ENCODE measurements at places on chromosomes 2 and 18.

DNA sequence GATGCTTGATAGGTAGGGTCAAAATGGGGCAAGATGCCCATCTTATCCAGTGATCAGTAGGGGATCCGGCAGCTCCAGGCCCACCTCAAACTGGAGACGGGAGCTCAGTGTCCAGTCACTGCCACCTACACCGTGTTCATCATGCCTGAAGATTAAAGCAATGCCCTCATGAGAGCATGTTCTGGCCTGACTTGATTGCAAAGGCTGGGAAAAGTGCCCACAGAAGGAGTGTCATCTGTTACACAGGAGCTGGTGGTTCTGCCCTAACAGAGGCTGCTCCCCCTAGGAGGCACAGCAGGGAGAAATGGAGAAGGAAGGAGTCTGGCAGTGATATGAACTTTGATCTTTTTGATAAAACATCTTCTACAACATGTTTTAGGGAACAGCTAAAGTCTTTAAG lies 92.3 kb downstream of the CCBE1 start:
- no peak for DNase-seq

GRCh38 chr2:240806006-240806405 lies 14.0 kb downstream of the KIF1A start:
- no peak for DNase-seq

GRCh38 chr2:240642061-240642805 lies 17.0 kb downstream of the GPR35 start:
- no peak for DNase-seq

GRCh38 chr18:23210526-23210925 lies 75.2 kb downstream of the CABLES1 start:
- no peak for DNase-seq

DNA sequence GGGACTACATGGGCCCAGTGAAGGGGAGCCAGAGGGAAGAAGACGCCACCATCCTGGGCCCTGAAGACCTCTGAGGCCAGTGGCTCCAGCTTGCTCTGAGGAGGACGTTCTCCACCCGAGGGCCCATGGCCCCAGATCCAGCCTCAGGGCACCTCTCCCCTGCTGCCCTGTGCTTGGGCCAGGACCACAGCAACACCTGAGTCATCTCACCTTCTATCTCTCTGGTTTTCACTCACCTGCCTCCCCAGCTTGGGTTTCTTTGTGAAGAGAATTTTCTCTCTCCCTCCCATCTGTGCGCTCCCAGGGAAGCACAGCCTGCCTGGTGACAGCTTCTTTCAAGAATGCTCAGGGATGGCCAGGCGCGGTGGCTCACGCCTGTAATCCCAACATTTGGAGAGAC lies 19.8 kb downstream of the ZFP36L2 start:
- no peak for DNase-seq

GRCh38 chr2:81007104-81007503 lies 702.6 kb upstream of the LRRTM1 start:
- DNase-seq, result no peak

- no peak for DNase-seq
Observed at GRCh38 chr2:229969921-229970320, 47.6 kb downstream of the FBXO36 start.

DNA sequence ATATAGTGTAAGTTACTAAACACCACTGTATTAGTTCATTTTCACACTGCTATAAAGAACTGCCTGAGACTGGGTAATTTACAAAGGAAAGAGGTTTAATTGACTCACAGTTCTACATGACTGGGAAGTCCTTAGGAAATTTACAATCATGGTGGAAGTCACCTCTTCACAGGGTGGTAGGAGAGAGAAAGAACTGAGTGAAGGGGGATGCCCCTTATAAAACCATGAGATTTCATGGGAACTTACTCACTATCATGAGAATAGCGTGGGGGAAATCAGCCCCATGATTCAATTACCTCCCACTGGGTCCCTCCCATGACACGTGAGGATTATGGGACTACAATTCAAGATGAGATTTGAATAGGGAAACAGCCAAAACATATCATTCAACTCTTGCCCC lies 618.0 kb downstream of the NYAP2 start:
- no peak for DNase-seq

DNA sequence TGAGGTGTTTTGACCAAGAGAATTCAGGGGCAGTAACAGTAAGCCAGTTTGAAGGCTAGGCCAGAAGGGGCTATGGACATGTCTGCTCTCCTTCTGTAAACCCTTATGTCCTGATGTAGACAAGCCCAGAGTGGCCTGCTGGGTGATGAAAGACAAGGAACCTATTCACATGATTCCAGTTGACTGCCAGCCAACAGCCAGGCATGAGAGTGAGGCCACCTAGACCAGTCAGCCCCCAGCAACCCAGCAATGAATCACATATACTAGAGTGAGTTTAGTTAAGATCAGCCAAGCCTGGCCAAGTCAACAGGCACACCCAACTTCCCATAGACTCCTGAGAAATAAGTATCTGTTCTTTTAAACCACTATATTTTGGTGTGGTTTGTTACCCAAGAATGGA lies 1889.7 kb upstream of the CELF4 start:
- no peak for DNase-seq

DNA sequence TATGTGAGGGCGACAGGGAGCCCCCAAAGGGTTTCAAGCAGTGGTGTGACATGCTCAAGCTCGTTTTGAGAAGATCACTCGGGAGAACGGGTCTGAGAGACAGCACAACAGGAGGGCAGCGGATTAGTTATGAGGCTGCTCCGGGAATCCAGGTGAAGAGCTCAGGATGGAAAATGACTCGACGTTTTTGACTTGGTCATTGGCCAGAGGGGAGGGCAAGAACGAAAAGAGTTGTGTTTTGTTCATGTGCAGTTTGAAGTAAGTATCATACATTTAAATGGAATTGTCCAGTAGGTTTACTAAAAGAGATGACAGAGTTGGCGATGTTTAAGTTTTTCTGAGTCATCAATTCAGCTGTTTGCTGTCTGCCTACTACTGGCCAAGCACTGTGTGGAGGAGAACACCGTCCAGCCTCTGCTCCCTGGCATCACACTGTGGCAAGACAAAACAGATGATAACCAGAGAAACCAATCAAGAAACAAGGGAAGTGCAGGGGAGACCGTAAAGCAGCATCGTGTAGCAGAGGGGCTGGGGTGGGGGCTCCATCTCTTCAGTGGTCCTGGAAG lies 25.3 kb upstream of the ANXA4 start:
- DNase-seq, result no peak

- DNase-seq, result peak; percentile 14
Observed at GRCh38 chr2:118013221-118013723, 598 bp downstream of the CCDC93 start.

GRCh38 chr2:84705858-84706257 lies 175.0 kb downstream of the TRABD2A start:
- DNase-seq, result no peak

GRCh38 chr2:219743548-219743947 lies 116.1 kb downstream of the SLC4A3 start:
- no peak for DNase-seq

GRCh38 chr18:11224153-11224552 lies 74.8 kb upstream of the PIEZO2 start:
- DNase-seq, result no peak

DNA sequence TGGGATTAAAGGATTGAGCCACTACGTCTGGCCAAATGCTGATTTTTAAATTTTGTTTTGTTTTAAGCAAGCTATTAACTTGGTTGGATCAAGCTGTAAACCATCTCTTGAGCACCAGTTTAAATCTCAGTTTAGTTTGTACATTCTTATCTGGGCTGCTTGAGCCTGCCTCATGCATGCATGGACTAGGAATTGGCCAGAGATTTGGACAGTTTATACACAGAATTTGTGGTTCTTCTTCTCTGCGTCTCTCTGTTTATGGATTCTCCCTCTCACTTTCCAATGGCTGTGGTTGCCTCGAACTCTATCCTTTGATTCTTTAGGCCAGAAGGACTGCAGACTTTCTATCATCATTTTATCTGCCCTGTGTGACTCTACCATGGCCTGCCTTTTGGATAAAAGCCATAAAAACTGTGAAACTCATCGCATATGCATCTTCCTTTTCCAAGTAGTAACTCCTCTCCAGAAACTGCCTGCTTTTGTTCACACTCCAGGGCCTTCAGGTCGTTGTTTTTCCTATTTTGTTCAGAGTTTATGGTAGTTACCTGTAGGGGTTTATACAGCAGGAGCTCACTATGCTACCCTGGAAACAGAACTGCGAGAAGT lies 32.5 kb upstream of the PLB1 start:
- DNase-seq, result no peak

DNA sequence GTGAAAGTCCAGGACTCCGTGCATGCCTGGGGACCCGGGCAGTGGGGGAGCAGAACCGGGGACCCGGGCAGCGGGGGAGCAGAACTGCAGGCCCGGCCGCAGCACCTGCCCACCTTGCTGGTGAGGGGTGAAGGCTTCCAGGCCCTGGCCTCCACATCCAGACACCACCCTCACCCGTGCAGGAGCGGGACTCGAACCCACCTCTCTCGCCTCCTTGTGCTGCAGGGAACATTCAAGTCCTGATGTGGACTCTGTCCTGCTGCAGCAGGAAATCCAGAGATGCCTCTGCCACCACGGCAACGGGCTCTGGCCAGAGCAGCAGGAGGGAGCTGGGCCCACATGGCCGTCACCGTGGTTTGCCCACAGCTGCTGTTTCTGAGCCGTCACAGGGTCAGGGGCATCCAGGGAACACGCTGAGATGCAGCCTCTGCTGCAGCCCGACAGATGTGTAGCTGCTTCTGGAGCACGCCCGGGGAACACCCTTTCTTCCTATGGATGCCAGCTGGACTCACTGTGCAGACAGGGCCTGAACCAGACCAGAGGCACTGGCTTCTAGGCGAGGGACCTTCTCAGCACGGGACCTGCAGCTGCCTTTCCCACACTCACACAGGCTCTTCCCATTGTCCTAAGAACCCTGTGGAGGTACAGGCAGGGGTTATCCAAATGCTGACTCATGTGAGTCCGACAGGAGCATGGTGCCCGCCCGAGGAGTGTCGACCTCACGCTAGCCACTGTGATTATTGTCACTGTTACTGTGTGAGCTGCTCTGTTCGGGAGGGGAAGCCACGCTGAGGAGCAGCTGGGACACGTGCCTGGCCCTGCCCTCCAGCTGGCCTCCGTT lies 89.2 kb upstream of the CTDP1 start:
- no peak for DNase-seq

DNA sequence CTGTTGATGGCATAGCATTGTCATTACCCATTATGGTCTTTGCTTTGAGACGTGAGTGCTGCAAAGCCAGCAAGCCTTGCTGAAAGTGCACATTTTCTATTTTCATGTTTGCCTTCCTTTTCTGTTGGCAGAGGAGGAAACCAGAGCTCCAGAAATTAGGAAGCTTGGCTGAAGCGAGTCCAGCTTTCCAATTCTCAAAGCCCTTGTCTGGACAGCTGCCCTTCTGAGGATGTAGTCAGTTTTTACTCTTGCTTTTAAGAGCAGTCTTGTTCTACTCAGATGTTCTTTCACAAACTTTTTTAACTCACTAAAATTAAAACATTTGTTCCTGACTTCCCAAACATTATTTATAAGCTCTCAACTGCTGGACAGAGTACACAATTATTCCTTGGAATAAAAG lies 93.8 kb downstream of the ICOS start:
- no peak for DNase-seq

- peak; percentile 83 for DNase-seq
Observed at GRCh38 chr2:42086500-42086953, 38.7 kb downstream of the PKDCC start.

Measured in A673 (cell line).